EL (cell line): ENCODE measurements at places on chromosomes 7 and 10.

GRCh38 chr7:92557249-92557648, 28.7 kb downstream of the RBM48 start:
- no peak for DNase-seq

DNA sequence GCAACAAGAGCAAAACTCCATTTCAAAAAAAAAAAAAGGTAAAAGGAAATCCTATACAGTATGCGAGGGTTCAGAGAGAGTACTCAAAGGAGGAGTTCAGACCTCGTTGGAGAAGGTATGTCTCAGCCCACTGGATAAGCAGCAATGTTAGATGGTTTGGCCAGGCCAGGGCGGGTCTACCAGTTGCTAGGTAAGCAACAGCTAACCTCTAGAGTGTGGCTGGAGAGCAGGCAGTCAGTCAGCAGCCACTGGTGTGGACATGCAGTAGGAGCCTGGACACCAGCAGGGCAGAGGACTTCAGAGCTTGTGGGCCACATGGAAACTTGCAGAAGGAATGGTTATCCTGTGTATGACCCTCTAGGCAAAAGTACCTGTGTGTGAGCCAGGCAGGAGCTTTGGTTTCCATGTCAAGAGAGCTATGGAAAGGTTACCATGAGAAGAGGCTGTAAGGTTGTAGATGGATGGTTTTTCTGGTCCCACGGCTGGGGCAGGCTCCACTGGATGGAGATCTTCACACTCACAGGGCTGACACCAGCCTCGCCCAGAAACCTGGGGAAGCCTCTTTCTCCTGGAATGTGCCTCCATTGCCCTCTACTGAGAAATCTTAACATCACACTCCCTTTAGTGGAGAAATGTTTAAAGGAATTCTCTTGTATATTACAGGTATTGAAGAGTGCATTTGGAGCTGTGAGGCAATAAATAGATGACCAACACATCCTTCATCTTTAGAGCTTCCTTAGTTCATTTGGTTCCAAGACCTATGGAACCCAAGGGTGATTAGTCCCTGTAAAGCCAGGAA, 63.6 kb downstream of the CCDC186 start:
- peak; percentile 20 for DNase-seq

DNA sequence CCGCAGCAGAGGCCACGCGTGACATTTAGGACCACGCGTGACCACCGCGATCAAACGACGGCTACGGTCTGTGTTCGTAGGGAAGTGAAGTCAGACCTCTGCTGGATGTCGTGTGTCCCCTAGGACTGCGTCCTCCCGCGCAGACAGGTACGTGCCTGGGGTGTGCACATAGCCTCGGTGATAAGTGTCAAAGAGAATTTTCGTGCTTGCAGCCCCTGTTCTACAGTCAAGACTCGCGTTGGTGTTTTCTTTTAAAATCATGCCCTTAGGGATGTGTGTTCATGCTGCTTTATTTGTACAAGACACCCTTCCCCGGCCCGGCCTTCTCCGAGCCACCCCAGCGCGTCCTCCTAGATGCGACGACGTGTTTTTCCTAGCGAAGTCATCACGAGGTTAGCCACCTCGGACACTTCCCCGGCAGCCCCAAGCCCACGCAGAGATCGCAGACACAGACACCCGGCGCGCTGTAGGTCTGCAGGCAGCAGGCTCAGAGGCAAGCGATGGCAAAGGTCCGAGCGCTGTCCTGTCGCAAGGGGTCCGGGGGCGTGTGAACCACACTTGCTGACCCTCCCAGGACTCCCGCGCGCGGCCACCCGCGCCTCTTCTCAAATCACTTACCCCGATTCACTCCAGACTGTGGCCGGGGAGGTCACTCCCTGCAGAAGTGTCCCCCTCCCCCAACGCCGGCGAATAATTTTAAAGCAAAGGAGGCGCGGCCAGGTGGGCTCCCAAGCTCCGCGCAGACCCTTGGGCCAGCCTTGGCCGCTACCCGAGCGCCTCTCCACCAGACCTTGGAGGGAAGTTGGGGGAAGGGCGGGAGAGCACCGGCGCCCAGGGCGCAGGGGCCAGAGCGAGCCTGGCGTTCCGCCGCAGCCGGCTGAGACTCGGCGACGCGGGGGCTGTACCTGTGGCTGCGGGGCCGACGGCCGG, 552 bp downstream of the MKX start:
- peak; percentile 57 for DNase-seq

DNA sequence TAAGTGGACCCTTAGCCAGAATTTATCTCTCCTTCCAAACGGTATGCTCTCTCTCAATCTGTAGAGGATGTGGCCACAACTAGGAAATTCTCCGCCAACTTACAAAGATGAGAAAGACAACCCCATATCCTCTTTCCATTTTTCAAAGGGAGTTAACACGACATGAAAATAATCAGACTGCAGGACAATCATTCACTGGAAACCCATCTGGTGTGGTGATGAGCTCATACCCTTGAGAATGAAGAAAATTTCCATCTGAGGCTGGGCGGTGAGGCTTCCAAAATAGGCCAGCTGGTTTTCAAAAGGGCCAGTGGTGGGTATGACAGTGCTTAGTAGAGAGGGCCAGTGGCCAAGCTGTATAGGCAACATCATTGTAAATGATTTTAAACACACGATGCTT, 369.6 kb downstream of the FRMD4A start:
- peak; percentile 97 for DNase-seq

GRCh38 chr10:19987931-19988330, 171.7 kb downstream of the PLXDC2 start:
- DNase-seq: no peak

- no peak for DNase-seq
Observed at GRCh38 chr10:95518455-95519452, 42.4 kb downstream of the SORBS1 start.

DNA sequence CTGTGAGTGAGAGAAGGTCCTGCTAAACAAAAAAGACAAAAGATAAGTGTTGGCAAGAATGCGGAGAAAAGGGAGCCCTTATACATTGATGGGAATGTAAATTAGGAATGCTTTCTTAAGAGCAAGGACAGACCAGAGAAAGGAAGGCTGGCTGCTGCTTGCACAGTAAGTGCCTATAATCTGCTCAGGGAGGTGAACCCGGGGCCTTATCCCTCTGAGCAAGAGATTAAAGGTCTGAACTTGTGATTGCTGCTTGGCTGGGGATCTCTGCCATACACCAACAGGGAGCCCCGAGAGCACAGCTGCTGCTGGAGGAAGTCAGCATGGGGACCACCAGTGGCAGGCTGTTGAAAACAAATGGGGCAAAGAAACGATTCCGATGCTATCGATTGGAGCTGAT, 32.0 kb upstream of the CRTAC1 start:
- no peak for DNase-seq

GRCh38 chr10:43160046-43160920, 22.0 kb downstream of the CSGALNACT2 start:
- peak; percentile 77 for DNase-seq

DNA sequence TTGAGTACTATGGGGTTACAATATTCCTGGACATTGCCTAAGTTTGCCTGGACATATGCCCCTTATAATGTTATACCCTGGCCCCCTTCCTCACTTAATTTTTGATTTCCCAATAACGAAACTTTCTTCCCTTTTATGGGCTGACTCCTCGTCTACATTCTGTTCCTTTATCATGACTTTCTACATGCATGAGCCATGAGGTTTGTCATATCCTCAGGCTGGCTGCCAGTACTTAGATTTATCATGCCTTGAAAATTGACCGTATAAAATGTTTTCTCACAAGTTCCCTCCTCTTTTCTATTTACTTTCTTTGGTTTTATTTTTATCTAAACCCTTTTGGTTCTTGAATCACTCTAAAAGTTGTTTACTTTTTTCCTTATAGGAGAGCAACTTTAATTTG, 4.7 kb downstream of the DNAH11 start:
- peak; percentile 46 for DNase-seq

GRCh38 chr10:71796749-71797405, 23.6 kb upstream of the VSIR start:
- no peak for DNase-seq

GRCh38 chr7:147857152-147858140, 733.1 kb upstream of the C7orf33 start:
- no peak for DNase-seq

DNA sequence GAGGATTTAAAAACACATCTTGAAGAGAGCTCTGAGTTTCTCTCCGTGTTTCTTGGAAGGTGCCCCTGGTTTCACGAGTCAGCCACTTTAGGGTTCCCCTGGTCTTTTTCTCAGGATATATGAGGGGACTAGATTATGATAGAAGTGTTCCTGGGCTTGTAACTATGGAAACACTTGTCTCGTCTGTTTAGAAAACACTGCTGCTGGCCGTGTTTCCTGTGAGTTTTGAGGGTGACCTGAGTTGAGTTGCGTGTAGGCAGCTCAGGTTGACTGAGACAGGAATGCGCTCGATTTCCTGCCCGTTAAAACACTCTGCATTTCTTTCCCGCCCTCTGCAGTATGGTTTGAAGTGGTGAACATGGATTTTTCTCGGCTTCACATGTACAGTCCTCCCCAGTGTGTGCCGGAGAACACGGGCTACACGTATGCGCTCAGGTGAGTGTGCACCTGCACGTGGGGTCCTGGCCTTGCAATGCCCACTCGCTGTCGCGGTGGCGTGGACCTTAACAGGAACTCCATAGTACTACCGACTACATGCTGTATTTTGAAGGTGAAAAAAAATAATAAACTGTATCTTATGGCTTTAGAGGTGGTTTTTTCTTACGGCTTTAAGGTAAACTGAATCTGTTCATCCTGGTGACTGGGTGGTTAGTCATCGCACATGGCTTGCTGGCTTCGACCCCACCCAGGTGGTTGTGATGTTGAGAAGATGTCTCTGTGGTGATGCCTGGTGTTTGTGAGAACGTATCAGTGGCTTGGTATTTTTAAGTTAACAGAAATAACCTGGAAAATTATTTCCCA, at the start of gene SUN1:
Gene SUN1, plus strand, starts transcription at position 310 of the 801 bp plus-strand sequence. Its CDS starts 49 bp downstream, at position 359.
- DNase-seq: peak; percentile 57

DNA sequence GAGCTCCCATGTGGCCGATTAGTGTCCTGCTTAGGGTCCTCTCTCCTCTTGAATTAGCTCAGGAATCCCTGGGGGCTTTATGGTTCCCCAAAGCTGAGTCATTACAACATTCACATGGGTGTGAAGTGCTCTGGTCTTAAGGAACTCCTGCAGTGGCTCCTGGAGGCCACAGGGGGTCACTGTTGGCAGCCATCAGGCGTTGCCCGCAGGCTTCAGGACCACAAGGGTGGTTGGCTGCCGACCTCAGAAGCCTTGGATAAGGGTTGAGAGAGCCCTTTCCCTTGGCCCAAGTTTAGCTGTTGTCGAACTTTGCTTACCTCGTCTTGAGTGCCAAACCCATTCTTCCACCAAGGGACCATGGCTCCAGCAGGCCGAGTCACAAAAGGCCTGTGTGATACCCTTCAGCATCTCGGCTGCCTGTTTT, 61.7 kb downstream of the SH2D4B start:
- peak; percentile 53 for DNase-seq

GRCh38 chr7:140348161-140348849, 50.0 kb downstream of the SLC37A3 start:
- no peak for DNase-seq

DNA sequence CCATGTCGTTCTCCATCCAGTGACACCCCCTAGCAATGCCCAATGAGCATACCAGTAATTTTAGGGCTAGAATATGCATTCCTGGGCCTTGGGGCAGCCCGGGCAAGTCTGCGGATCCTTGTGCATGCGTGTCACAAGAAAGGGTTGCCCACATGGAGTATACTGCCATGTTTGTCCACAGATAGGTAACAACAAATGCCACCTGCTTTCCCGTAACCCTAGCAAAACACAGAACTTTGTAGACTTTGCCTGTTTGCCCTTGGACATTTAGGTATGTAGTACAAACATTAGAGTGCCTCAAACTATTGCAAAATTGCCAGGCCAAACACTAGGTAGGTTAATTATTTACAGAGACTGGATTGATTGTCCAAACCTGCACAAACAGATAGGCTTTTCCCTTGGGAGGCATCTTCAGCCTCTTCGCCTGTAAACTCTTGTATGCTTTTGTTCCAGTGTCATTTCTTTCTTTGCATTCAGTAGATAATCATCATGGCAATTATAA, 117.0 kb downstream of the ADCY1 start:
- no peak for DNase-seq

GRCh38 chr7:98294798-98295382, 13.4 kb downstream of the BRI3 start:
- peak; percentile 51 for DNase-seq

DNA sequence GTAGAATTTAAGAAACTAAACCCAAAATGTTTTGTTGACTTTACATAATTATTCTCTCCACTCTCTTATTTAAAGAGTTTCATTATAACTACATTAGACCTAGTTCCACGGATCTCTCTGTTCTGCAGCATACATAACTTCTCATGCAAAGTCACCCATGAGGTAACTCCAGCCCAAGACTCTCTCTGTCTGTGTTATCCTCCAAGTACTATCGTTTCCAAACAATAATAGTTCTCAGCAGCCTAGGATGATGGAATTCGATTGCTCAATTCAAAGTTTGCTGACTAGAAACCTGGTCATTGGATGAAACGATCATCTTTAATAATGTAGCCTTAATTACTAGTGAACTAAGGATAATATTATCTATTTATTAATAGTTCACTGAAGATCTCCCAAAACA, 203.1 kb upstream of the PTN start:
- no peak for DNase-seq

GRCh38 chr10:29914986-29915785, 144.2 kb downstream of the JCAD start:
- no peak for DNase-seq

GRCh38 chr7:142859829-142860228, 5.0 kb downstream of the EPHB6 start:
- DNase-seq: peak; percentile 39

GRCh38 chr10:89281606-89282395, 20.0 kb upstream of the IFIT2 start:
- peak; percentile 52 for DNase-seq

DNA sequence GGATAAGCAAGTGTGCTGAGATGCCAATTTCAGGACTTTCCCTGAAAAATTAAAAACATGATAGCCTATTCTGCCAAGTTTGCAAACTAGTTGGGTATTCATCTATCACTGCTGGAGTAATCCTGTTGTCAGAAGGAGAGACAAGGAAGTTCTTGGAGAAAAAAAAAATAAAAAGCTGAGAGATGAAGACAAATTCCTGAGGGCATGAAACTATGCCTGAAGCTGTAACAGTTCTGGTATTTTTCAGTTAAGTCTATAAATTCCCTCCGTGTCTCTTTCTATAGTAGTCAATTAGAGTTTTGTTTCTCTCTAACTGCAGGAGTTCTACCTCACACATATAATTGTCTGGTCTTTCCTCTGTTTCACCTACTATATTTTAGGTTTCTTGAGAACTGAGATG, 95.7 kb downstream of the DGKB start:
- DNase-seq: peak; percentile 61

GRCh38 chr7:152120210-152120609, 94.7 kb downstream of the GALNT11 start:
- no peak for DNase-seq

DNA sequence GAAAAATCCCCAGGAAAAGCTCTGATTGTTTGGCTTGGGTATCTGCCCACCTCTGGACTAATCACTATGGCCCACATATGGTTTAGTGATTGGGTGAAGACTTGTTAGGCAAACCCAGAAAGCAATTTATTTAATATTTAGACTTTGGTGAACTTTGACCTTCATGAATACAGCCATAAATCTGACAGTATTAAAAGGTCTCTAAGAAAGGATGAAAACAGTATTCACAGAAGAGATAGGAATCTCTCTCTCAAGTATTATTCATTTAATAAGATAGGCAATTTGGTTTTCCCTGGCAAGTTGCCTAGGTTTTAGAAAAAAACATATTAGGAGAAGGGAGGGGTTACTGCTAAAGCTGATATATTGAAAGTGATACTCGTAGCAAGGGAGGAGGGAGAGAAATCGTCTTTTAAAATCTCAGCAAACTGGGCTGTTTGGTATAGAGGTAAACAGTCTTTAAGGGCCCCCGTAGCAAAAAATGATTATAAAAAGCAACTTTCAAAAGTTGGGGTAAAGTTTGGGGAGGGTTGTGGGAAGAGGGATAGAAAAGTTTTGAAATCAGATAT, 57.1 kb downstream of the LSMEM1 start:
- peak; percentile 4 for DNase-seq
